ENCODE measurements at places on chromosomes 16 and 17.

DNA sequence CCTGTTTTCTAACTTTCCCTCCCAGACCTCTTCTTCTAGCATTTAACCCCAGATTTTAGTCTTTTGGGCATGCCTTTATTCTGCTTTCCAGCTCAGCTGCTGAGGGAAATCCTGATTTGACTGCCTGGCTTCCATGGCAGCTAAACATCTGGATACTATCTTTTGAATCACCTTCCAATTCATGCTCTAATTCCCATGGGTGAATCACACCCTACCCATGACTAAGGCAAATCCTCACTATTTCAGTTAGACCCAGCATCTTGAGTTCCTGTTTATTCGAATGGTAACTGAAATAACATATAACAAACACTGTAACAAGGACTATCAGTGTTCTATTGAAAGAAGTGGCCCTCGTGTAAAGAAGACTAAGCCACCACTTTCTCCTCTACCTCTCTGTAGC is 29.8 kb downstream of the CA10 start:
- DNase-seq, result no peak

- no peak for DNase-seq
Observed at GRCh38 chr17:43428524-43428923, 29.7 kb downstream of the ARL4D start.

DNA sequence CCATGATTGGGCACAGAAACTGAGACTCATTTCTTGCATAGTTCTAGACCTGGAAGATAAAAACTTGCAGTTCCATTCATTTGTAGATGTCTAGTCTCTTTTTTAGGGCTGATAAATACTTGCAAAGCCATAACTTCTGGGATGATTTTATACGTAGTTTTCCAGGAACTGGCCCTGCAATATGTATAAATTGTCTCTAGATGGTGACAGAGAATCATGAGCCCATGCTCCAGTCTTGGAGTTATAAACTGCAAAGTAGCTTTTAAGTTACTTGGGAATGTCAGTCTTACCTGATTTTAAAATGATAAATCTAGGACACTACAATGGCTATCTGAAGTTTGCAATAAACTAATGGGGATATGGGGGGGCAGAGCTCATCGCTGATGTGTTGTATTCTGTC is 3.0 kb upstream of the ADAMTS18 start:
- peak; percentile 37 for DNase-seq

DNA sequence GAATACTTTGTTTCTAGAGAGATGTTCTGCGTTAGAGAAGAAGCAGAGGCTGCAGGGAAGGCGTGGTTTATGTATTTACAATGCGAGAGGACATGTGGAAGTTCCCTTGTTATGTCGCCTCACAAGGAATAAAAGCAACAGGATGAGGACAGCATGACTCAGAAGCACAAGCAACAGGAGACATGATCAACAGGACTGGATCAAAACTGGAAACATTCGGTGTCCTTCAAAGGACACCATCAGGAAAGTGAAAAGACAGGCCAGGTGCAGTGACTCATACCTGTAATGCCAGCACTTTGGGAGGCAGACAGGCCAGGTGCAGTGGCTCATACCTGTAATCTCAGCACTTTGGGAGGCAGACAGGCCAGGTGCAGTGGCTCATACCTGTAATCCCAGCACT is 52.6 kb downstream of the CCDC57 start:
- no peak for DNase-seq

- no peak for DNase-seq
Observed at GRCh38 chr16:927931-928330, 42.9 kb downstream of the LMF1 start.

DNA sequence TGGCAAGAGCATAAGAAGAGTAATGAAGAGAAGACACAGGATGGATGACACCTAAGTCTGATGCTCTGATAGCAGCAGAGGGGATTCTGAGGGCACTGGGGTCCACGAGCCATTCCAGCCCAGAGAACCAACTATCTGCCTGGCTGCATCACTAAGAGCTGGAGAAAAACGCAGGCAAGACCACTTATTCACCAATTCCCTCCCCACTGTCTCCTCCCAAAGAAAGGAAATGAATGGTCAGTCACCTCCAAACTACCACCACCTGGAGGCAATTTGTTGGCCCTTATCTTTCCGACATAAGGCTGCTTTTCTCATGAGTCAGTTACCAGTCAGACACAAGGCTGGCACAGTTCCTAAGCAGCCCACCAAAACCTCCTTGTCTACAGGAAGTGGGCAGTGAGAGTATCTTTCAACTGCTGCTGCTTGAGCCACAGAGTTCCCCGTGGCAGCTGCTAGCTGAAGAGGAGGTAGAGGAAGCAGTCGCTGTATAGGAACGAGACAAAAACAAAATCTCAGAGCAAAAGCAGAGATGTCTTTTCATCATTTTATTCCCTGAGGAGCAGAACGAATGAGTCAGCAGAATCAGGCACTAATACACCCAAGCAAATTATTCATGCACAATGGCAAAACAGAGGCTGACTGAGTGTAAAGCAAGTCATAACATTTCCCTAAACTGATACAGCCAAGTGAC is 111.1 kb downstream of the SMG6 start:
- peak; percentile 99 for DNase-seq

DNA sequence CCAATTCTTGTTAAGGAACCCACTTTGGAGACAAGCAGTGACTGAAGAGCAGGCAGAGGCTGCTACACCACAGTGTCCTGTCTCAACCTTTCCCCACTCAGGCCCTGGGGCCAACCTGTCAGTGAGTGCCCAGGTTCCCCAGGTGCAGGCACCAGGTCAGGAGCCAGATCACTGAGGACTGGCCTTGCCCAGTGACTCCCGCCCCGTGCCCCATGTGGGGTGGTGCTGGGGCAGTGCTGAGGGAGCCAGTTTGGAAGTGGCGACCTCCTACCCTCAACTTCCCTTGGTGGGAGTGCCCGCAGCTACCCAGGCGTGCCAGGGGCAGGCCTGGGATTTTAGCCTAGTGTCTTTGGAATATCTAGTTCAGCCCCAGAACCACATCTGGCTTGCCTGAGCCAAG is 29.3 kb downstream of the SREBF1 start:
- DNase-seq, result no peak

DNA sequence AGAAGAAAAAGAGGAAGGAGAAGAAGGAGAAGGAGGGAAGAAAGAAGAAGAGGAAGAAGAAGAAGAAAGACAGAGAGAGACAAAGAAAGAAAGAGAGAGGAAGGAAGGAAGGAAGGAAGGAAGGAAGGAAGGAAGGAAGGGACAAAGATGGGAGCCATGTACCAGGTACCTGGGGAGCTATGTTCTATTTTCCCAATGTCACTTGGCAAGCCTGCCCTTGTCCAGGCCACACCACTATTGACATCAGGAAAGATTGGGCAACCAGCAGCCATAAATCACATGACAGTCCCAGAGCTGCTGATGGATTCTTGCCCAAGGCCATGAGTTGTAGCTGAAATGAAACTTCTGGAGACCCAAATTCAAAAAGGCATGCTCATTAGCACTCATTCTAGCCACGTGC is 2.7 kb upstream of the CES1 start:
- peak; percentile 3 for DNase-seq

All from fibroblast of the aortic adventitia (primary cell).